Amygdala (tissue), 56 donors: ENCODE measurements at places on chromosomes 4 and X.

DNA sequence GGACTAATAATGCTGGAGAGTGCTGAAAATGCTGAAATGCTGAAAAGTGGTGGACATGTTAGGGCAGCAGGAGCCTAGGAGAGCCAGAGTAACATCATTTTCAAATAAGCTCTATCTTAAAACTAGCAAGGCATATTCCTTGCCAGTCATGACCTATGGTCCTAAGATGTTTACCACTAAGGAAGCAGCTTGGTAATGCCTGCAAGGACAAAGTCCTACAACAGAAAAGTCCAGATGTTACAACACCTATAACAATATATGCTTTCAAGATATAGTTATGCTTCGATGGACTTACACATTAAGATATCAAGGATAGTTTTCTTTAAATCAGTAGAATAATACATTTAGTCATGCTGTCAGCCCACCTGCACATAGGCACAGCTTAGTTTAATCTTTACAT is 4.5 kb upstream of the ADH4 start:
- DNase-seq: no peak

DNA sequence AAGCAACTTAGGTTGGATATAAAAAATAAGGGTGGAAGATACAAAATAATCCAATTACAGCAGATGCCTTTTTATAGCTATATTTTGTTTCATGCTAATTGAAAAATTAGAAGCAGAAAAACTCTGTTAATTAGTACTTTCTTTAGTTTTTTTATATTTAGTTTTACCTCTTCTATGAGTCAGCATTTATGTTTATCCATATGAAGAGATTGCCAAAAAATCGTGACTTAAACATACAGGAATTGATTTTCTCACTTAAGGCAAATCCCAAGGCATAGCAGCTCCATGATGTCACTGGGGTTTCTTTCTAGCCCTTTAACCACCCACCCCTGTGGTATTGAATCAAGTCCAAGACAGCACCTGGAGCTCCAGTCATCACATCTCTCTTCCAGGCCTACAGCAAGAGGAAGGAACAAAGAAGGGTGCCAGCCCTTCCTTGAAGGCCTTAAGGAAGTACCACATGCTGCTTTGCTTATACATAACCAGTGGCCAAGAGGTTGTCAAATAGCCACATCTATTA is 365.8 kb upstream of the TENM3 start:
- DNase-seq: no peak

DNA sequence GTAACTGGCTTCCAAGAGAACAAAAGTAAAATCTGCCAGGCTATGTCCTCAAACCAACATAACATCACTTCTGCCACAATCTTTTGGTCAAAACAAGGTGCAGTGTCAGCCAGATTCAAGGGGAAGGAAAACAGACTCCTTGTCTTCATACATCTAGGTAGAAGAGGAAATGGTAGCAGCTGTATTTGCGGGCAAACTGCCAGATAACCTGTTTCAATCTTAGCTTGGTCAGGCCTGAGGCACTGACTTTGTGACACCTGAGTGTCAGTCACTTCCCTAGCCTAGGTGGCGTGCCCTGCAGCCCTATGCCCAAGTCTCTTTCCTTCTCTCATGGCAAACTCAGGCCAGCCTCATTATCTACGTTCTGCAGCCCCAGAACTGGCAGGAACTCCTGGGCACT is 146.2 kb upstream of the JADE1 start:
- no peak for DNase-seq

GRCh38 chrX:21996872-21997455 is 35.2 kb upstream of the PHEX start:
- peak; percentile 3 for DNase-seq

DNA sequence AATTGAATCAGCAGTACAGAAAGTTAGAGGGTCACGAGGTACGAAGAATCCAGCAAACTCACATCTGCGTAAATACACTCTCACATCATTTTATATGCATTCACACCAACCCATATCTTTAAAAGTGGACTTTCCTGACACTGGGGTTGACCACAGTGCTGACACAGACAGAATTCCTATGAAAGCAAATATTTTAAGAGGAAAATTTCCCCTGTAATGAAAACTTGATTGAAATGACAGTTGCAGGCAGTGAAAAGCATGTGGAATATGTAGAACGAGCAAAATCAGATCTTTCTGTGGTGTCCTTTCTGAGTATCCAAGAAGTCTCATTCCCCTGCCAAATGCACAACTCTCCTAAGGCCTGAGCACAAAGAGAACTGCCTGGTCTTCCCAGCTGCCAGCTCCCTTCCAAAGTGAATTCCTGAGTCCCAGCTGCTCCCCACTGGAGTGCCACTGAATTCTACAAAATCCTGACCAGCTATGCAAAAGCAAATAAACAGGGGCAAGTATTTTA is 50.5 kb upstream of the FAM9C start:
- DNase-seq: no peak

GRCh38 chrX:153611298-153612095 is 12.6 kb upstream of the CCNQ start:
- DNase-seq: no peak
